Inflammatory macrophage (primary cell): ENCODE measurements at places on chromosomes 4 and X.

- no peak for DNase-seq
Measured at GRCh38 chr4:52421811-52422213, 237.3 kb downstream of the USP46 start.

GRCh38 chrX:153225438-153226098, 46.5 kb downstream of the MAGEA1 start:
- DNase-seq: no peak

DNA sequence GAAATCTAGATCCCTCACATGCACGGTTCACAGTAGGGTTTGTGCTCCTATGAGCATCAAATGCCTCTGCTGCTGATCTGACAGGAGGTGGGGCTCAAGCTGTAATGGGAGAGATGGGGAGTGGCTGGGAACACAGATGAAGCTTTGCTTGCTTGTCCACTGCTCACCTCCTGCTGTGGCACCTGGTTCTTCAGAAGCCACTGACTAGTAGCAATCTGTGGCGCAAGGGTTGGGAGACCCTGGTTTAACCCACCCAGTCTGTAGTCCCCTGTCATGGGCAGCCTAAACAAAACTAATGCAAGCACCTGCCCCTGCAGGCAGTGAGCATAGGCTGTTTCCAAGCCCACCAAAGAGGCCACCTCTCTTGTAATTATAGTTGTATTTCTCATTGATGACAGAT, 116.6 kb downstream of the SHOX start:
- DNase-seq: no peak

- DNase-seq: no peak
Measured at GRCh38 chrX:86348669-86349068, 200.4 kb downstream of the DACH2 start.

GRCh38 chrX:57752866-57753265, 72.8 kb upstream of the NLRP2B start:
- no peak for DNase-seq
